SK-N-SH (cell line): ENCODE measurements at places on chromosomes 5 and 9. TPM values are rescaled to one million over a fixed set of nuclear protein-coding genes. Genes with fewer than 3 reads are reported as not detected.
A peak's percentile ranks its signal among the peaks of the same experiment; 100 is the strongest.

The RASEF gene
- 0.08 TPM in 1 of 2 replicates, not detected in the other for polyA plus RNA-seq

GRCh38 chr5:527646-528628 is 3.7 kb upstream of the SLC9A3 start:
- peak; percentile 68 for DNase-seq

The SOX30 gene
- 0.10 and 0.13 TPM in 2 replicates for polyA plus RNA-seq

DNA sequence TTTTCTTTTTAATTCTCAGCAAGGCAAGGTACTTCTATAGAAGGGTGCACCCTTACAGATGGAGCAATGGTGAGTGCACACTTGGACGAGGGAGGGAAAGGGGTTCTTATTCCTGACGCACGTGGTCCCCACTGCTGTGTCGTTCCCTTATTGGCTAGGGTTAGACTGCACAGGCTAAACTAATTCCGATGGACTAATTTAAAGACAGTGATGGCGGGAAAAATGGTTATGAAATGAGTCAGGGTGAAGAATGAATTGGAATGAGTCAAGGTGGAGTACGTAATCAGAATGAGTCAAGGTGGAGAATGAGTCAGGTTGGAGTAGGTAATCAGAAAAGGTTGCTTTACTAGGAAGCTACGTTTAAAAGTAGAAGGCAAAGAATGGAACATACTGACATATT is 2.1 kb upstream of the HMGCS1 start:
- DNase-seq: no peak

GRCh38 chr5:54454602-54455001 is 897 bp upstream of the HSPB3 start:
- no peak for DNase-seq

- DNase-seq: no peak
These were observed 2.4 kb downstream of the MACIR start for GRCh38 chr5:103260951-103261350.

GRCh38 chr9:117400171-117400570 is 14.7 kb downstream of the ASTN2 start:
- no peak for DNase-seq

GRCh38 chr9:70811638-70812037 is 309.8 kb downstream of the TRPM3 start:
- no peak for DNase-seq

The PAPPA gene
- polyA plus RNA-seq: 44.5 and 45.1 TPM in 2 replicates

DNA sequence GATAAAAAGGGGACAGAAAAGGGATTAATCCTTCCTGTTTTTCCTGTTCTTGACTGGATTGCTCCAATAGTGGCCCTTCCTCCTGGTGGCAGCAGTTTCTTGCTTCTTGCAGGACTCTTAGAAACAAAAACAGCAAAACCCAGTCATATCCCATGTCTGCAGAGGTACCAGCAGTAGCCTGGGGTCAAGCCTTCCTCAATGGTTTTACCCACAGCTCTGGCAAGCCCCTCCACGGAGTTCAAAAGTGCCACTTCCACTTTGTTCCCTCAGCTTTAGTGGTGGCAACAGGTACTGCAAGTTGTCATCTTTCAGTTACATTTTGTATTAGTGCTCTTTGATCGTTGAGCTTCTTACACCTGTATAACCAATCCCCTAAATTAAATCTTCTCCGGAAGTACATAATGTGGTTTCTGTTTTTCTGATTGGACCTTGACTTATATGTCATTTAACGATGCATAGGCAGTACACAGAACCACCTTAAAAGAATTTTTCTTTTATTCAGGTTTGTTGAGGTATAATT is 8.7 kb upstream of the RANBP6 start:
- peak; percentile 28 for DNase-seq

The STKLD1 gene
- 2.3 and 2.5 TPM in 2 replicates for polyA plus RNA-seq

DNA sequence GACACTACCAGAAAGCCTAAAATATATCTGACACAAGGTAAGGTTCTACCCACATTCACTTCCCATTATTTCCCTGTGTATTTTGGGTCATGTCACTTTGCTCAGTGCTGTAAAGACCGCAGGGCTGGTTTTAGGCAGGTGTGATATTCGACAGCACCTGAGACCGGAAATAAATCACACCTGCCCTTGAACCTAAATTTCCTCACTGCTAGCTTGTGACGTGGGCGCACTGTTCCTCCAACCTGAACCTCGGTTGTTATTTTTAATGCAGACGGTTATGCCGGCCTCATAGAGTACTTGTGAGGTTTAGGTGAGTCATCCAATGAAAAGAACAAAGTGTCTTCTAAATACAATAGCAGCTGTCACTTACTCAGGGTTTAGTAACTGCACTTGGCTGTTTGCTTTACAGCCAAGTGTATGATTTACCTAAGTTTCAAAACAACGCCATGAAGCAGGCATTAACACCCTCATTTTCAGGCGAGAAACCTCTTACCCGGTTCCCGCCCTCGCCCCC is 20.7 kb upstream of the ZNF782 start:
- no peak for DNase-seq

DNA sequence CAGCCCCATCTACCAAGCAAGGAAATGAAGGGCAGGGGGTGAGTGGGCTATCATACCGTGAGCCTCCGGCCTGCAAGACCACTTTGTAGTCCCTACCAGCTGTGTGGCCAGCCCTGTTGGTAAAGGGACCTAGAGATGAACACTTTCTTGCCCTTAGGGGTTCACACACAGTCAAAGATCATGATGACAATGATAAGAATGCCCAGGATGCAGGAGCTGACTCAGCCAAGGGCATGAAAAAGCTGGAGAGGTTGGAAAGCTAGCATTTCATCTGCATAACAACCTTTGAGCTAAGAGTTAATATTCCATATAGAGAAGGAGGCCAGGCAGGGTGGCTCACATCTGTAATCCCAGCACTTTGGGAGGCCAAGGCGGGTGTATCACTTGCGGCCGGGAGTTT is 19.2 kb upstream of the FGFR4 start:
- no peak for DNase-seq

DNA sequence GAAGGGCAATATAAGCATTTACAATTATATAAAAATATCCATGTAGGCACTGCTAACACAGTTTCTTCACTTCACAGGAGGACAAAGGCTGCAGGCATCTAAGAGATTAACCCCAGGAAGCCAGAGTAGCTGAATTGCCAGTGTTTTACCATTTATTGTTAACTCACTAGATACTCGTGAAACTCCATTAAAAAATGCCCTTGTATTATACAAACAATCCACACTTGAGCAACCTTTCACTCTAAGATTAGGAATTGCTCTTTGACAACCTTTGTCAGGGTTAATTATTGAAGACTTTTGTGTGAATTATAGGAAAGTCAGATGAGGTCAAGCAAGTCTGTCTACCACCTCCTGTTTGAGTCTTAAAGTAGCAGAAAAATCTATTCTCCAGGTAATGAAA is 317.8 kb downstream of the ADGRV1 start:
- DNase-seq: no peak

DNA sequence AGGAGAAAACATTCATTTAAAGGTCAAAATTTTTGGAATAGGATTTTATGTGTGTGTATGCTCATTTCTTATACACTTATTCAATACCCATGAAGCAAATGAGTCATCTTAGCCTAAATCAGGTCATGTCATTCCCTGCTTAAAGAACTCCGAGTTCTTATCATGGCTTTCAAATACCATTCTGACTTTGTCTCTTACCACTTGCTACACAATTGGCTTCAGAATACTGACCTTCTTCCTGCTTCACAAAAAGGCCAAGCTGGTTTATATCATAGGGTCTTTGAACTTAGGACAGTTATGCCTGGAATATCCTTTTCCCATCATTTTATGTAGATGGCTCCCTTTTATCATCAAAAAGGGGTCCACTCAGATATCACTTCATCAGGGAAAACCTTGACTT is 652.2 kb upstream of the WWC1 start:
- DNase-seq: no peak

The DNAJA1 gene
- 103 and 125 TPM in 2 replicates for polyA plus RNA-seq

GRCh38 chr5:67045816-67046740 is 150.5 kb downstream of the CD180 start:
- DNase-seq: no peak

DNA sequence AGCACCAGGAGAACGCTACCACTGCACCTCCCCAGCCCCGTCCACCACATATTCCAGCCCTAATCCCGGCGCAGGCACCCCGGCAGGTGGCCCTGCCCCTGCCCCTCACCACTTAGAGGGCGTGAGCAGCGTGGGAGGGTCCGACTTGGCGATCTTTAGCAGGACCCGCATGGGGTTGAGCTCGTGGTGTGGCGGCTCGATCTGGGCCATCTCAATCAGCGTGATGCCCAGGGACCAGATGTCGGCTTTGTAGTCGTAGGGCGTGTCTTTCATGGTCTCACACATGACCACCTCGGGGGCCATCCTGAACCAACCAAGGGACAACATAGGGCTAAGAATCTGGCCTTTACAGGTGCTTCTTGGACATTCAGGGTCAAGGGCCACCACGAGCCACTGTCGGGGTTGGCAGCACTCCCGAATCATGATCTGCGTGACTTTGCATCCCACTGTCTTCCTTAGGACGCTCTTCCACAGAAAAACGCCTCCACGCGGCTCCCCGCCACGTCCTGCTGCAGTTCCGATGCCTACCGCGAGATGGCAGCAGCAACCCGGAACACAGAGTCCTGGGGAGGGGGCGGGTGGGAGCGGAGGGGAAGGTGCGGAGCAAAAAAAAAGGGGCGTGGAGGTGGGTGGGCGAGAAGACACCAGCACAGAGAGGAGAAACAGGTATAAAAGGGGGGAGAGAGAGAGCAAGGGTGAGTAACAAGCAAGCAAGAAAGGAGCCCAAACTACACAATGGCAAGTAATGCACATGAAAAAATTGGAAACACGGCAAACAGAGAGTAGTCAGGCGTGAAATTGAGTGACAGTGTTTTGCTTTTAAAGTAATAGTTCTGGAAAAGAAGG is 81.3 kb downstream of the STK10 start:
- DNase-seq: peak; percentile 86

The PTPN3 gene
- polyA plus RNA-seq: 7.5 and 7.8 TPM in 2 replicates

The ORM2 gene
- polyA plus RNA-seq: not detected in 2 replicates

DNA sequence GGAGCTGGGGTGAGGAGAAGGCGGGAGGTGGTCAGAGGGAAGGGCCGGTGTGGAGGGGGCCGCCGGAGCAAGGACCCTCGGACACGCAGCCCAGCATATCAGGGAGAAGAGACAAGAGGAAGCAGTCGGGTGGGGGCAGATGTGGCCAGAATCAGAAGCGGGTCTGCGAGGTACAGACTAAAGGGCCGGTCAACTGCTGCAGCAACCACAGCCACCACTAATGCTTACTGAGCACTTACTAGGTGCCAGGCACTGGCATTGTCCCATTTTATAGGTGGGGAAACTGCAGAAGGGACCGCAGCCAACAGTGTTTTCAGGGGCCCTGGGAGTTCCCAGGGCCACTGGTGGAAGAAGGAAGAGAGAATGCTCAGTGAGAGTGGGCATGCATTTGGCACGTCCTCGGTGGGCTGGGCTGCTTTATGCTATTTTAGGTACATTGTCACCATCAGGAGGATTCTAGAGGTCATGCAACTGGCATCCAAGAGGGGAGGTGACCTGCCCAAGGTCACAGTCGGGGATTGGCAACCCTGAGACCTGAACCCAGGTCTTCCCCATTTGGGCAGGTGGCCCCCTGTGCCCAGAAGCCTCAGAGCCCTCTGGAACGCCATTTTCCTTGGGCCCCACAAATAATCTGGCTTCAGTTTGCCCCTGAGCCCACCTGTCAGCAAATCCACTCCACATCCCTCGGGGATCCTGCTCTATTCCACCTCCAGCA is 53.4 kb downstream of the DUSP1 start:
- no peak for DNase-seq

DNA sequence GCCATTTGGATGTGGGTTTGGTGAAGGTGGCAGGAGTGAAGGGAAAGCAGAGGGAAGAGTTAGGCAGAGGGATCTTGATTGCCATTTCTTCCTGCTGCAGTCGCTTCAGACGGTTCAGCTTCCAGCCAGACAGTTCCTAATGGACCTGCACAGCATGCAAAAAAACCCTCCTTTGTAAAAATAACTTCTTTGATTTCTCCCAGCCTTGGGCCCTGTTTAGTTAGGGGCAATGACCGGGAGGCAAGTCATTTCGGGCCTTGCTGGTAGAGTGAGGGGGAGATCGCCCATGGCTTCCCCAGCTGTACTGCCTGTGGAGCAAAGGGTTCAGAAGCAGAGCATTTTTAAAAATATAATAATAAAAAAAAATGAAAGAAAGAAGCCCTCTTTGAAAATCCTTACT is 67.2 kb upstream of the TLE1 start:
- no peak for DNase-seq

GRCh38 chr9:96888591-96888990 is 34.3 kb upstream of the ZNF782 start:
- DNase-seq: no peak

- no peak for DNase-seq
These were observed 14.1 kb downstream of the RGS3 start for GRCh38 chr9:113477661-113478060.

DNA sequence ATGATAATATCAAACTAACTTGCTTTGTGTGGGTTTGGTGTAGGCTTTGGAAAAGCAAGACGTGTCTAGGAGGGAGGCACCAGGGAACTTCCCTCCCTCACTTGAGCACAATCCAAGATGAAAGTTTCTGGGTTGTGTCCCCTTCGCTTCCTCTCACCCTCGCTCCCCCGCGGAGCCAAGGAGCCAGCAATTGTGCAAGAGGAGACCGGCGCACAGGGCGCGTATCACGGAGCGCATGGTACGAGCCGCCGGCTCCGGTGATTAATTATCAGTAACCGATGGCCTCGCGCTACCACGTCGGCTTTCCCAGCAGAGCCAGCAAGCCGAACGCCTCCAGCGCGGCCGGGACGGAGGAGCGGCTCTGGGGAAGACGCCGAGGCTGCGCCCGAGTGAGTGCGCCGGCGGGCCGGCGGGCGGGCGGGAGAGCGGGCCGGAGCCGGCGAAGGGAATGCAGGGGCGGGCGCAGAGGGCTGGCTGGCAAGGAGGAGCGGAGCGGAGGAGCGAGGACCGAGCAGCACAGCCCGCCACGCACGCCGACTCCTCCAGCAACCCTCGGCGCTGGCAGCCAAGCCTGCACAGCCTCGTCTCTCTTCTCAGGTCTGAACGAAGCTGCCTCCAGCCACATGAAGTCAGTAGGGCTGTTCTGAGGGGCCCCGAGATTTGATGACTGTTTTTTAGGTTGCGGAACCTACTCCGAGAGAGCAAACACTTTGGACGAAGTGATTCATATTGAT is 143.6 kb downstream of the BNC2 start:
- DNase-seq: peak; percentile 82

The TESK1 gene
- 26.0 TPM in 2 replicates for polyA plus RNA-seq

The SPINK1 gene
- not detected in 2 replicates for polyA plus RNA-seq

The GABRB2 gene
- not detected in 2 replicates for polyA plus RNA-seq

GRCh38 chr5:126801992-126802294 is 25.0 kb downstream of the LMNB1 start:
- DNase-seq: peak; percentile 24

The PHYHD1 gene
- polyA plus RNA-seq: 0.19 TPM in 1 of 2 replicates, not detected in the other

- DNase-seq: no peak
These were observed 188.7 kb upstream of the ITGA1 start for GRCh38 chr5:52598968-52599367.

The RBM22 gene
- polyA plus RNA-seq: 30.7 and 41.0 TPM in 2 replicates

The RPL7A gene
- 3,936 and 4,121 TPM in 2 replicates for polyA plus RNA-seq

DNA sequence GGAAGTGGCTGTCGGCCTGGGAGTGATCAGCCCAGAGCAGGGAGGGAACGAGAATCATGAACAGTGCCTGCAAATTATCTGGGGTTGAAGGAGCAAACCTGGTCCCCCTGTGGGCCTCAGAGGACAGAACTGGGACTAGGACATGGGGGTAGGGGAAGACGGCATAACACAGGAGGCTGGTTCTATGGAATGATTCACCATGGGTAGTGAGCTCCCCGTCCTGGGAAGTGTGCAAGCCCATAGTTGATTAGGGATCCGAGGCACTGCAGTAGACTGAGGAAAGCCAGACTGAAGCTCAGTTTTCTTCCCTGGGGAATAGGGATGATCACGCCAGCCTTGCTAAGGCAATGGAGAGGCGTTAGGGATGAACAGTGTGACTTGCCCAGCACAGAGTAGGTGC is 5.6 kb downstream of the ADGRD2 start:
- no peak for DNase-seq

The BTF3 gene
- 458 and 492 TPM in 2 replicates for polyA plus RNA-seq

GRCh38 chr5:75044406-75044805 is 8.0 kb downstream of the GCNT4 start:
- no peak for DNase-seq
